SJCRH30 (cell line): ENCODE measurements at places on chromosomes 4 and X. TPM values are rescaled to one million over a fixed set of nuclear protein-coding genes. Genes with fewer than 3 reads are reported as not detected.

The STARD8 gene
- 9.2 and 9.7 TPM in 2 replicates for total RNA-seq

- DNase-seq: no peak
These were observed 285.0 kb downstream of the SHOX start for GRCh38 chrX:915427-916229.

The VCX3A gene
- total RNA-seq: not detected in 2 replicates

GRCh38 chrX:55135171-55135570, 46.4 kb downstream of the PAGE2 start:
- peak; percentile 2 for DNase-seq

DNA sequence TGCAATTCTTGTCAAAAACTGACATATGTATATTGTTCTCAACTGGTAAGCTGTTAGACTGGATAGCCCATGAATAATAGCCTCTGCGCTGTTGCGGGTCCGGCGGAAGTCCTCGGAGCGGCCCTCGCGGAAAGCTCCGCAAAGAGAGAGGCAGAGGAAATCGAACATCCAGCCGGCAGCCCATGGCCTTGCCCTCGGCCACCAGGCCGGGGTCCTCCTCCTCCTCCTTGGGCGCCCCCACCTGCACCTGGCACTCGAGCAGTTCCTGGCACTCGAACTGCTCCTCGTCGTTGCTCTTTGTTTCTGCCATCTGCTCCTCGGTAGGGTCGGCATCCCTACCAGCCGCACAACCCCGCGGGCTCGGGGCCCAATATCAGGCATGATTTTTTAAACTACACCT, 1176.3 kb downstream of the PCDH18 start:
- no peak for DNase-seq

DNA sequence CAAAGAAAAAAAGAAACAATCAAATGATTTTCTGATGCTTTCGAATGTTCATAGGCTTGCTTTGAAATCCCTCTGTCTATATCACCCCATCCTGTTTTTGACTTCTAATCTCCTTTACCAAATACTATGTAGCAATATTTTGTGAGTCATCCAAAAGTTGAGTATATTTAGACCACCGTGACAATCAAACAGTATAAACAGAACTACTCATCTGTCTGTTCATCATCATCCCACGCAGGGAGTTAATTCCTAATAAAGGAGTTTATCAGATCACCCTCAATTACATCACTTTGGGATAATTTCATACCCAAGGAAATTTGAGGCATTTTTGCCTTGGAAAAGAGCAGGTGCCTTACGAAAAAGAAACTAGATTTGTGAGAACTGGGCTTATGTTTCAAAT, 212.9 kb downstream of the CBR4 start:
- no peak for DNase-seq

GRCh38 chr4:108355186-108355901, 186.6 kb upstream of the LEF1 start:
- peak; percentile 21 for DNase-seq

- peak; percentile 56 for DNase-seq
These were observed 724 bp downstream of the THOC2 start for GRCh38 chrX:123731987-123732669.

DNA sequence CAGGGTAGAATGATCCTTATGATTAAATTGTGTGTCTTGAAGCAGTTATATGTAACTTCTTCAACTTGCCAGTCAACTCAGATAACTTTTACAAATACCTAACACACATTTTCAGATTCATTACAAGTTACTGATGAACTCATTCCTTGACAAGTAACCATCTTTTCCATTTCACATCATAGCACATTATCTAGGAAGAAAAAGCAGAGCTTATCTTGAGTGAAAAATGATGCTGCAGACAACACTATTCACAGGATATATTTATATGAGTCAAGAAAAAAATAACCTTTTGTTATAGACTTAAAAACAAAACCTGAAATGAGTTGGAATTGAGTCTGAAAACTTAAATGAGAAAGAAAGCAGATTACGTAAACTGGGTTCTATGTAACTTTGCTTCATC, 68.9 kb downstream of the LEF1 start:
- DNase-seq: no peak

The CXCL6 gene
- total RNA-seq: 0.08 TPM in 1 of 2 replicates, not detected in the other

DNA sequence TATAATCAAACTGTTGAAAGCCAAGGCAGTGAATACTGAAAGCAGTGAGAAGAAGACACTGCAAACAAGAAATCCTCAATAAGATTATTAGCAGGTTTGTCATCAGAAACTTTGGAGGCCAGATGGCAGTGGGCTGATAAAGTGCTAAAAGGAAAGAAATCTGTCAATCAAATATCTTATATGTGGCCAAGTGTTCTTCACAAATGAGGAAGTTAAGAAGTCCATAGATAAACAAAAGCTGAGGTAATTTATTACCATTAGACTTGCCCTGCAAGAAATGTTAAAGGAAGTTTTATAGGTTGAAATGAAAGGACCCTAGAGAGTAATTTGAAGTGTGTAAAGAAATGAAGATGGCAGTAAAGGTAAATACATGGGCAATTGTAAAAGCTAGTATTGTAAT, 586.6 kb downstream of the RAPGEF2 start:
- DNase-seq: no peak

The JCHAIN gene
- total RNA-seq: not detected in 2 replicates
